Bronchial smooth muscle cell (primary cell): ENCODE measurements at places on chromosomes 4 and X. TPM values are rescaled to one million over a fixed set of nuclear protein-coding genes. Genes with fewer than 3 reads are reported as not detected.

The SPANXA1 gene
- total RNA-seq = not detected in 2 replicates

The PPP4R3C gene
- total RNA-seq = not detected in 2 replicates

The MAGEA10 gene
- not detected in 2 replicates for total RNA-seq

The TXK gene
- total RNA-seq = 0.16 TPM in 1 of 2 replicates, not detected in the other

The ADH6 gene
- total RNA-seq = not detected in 2 replicates

The PABPC1L2B gene
- total RNA-seq = 0.09 TPM in 1 of 2 replicates, not detected in the other

The MAGEB2 gene
- total RNA-seq = not detected in 2 replicates

The RXFP1 gene
- total RNA-seq = 0.34 and 0.47 TPM in 2 replicates

The SERPINA7 gene
- total RNA-seq = not detected in 2 replicates

The FAM9C gene
- total RNA-seq = under 0.01 and 0.16 TPM in 2 replicates

The RPS6KA6 gene
- total RNA-seq = 2.0 and 3.9 TPM in 2 replicates

The BLOC1S4 gene
- 15.6 TPM in 2 replicates for total RNA-seq

The FAM47E gene
- total RNA-seq = 0.32 and 1.4 TPM in 2 replicates

The CAPN6 gene
- under 0.01 TPM in 1 of 2 replicates, not detected in the other for total RNA-seq

The CDX4 gene
- not detected in 2 replicates for total RNA-seq

The TCP11X2 gene
- not detected in 2 replicates for total RNA-seq

The PDCL2 gene
- total RNA-seq = not detected in 2 replicates

The CT45A1 gene
- total RNA-seq = not detected in 2 replicates

The MAGEA8 gene
- total RNA-seq = not detected in 2 replicates

The FAM184B gene
- not detected in 2 replicates for total RNA-seq

The DUX4 gene
- total RNA-seq = not detected in 2 replicates

The DOK7 gene
- under 0.01 and 0.09 TPM in 2 replicates for total RNA-seq

The TEX13A gene
- not detected in 2 replicates for total RNA-seq

The SCRG1 gene
- total RNA-seq = under 0.01 and 0.09 TPM in 2 replicates

The SYTL4 gene
- total RNA-seq = 2.5 and 14.3 TPM in 2 replicates

The RBM41 gene
- 10.5 and 14.0 TPM in 2 replicates for total RNA-seq

The SHROOM2 gene
- total RNA-seq = under 0.01 and 0.09 TPM in 2 replicates

The AMOT gene
- total RNA-seq = 9.1 and 10.7 TPM in 2 replicates

The BEX1 gene
- 0.63 TPM in 1 of 2 replicates, not detected in the other for total RNA-seq

The SLC9B1 gene
- total RNA-seq = 1.1 and 2.2 TPM in 2 replicates

The CSAG1 gene
- not detected in 2 replicates for total RNA-seq

The SLITRK4 gene
- under 0.01 TPM in 1 of 2 replicates, not detected in the other for total RNA-seq

The PAPSS1 gene
- 59.4 and 71.7 TPM in 2 replicates for total RNA-seq

The USP17L19 gene
- total RNA-seq = not detected in 2 replicates

The PF4V1 gene
- total RNA-seq = 1.9 and 12.0 TPM in 2 replicates

The CYP2U1 gene
- total RNA-seq = 12.9 and 15.2 TPM in 2 replicates
